ENCODE measurements at places on chromosomes 5 and 9.

- peak; percentile 73 for DNase-seq
Measured at GRCh38 chr5:64505769-64506566, at the start of gene RGS7BP. Gene RGS7BP (plus strand): TSS chr5:64506015. CDS start chr5:64506625, 610 bp downstream.

DNA sequence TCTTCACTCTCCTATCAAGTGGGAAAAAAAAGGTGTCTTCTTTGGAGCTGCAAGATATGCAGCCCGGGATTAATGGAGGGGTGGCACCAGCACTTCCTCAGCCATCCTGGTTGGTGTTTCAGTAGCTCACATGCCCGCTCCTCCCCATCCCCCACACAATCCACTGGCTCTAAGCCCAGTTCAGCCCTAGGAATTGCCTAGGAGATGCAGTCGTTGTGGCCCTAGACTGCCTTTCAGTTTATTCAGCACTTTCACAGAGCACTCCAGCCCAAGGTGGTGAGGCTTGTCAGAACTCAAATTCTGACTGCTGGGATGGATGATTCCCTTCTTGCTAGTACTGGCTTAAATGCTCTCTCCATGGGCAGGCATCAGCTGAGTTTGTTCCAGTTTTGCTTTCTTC lies 35.1 kb upstream of the EDIL3 start:
- DNase-seq, result no peak

DNA sequence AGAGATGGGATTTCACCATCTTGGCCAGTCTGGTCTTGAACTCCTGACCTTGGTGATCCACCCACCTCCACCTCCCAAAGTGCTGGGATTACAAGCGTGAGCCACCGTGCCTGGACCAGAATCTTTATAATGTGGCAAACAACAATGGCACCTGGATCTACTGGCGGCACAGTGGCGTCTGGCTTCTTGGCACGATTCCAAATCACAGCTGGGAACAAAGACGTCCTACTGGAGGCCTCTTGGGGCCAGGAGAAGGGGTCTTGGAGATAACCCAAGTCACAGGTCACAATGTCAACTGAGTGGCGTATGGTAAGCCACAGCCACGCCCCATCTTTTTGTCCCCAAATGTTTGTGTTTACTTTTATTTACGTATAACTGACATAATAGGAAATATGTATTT lies 77.8 kb upstream of the RAPGEF1 start:
- no peak for DNase-seq

GRCh38 chr5:73032635-73033034 lies 76.8 kb downstream of the FCHO2 start:
- DNase-seq, result no peak

DNA sequence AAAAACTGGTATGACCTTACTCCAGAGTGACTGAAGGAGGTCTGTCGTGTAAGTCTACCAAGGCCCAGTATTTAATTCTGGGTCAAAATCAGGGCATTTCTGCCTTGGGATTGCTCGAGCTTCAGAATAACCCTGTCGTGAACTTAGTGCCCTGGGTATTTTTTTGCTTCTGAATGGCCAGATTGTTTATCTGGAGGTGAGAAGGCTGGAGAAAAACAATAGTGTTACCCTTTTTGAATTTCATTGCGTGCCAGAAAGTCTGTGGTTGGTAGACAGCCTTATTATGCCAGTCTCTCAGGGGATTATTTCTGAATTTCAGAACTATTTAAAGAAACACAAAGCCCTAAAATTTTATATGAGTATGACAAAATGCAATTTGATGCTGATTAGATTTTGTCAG lies 323.4 kb downstream of the CSNK1G3 start:
- no peak for DNase-seq

DNA sequence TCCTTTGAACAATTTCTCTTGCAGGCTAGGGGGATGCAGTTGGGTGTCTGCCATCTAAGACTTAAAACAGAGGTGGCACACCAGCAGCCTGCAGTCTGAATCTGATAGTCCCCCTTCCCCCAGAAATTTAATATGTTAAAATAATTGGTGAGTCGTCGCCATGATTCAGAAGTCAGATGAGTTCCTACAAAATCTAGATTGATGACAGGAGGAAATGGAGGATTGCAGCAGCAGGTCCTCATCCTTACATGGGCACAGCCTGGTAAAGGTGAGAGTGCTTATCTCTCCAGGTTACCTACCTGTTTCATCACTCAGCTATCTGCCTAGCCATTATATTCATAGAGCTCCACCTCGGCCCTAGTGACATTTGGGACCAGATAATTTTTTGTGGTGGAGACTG lies 112.3 kb downstream of the PCSK1 start:
- no peak for DNase-seq

DNA sequence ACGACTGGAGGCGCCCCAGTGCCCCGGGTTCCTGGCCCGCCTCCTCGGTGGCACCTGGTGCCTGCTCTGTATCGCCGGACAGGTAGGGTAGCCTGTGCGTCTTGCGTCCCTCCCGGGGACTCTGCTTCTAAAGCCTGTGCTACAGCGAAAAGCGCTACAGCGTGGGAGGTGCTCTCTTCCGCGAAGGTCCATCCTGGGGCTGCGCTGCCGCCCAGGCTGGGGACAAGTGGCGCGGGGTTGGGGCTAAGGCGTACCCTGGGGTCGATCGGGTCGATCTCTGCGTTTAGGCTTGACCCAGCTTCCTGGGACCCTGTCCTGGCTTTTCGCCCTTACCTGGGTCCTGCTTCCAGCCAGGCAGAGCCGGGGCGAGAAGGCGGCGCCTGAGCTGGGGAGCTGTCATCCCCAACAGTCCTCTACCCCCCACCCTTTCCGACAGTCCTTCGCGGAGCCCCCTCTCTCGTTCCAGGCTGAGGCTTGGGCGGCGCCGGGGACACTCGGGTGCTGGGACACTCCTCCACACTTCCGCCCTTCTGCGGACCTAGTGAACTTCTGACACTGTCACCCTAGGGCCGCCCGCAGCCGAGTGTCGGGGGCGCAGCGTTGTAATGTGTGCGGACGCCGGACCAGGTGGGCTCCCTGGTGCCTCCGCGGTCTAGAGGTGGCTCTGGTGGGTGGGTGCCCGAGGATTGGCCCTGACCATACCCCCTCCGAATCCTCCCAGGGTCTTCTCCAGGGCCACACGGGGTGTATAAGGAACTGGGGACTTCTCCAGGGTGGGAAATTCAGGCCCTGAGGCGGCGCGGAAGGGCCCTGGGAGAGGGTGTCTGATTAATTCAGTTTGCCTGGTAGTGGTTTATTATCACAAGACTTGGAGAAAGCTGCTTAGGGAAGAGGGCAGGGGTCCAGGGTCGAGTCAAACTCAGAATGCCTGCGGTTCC lies 328.2 kb downstream of the SH3GL2 start:
- DNase-seq, result peak; percentile 37

DNA sequence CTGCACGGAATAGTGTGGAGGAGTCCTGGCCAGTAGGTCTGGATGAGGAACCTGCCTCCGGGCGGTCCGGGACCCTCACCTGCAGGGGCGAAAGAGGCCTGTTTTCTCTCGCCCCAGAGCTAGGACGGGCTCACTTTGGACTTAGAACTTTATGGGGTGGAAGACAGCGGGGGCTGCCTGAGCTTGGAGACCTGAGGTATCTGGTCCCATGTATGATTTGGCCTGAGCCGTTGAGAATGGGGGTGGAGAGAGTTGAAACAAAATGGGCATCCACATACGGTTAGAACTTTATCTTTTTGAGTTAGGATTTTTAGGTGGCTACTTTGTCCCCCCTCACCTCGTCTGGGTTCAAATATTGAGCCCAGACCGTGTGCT lies 681 bp upstream of the ETF1 start:
- DNase-seq, result no peak

- DNase-seq, result no peak
Measured at GRCh38 chr5:63247651-63248050, 669.0 kb downstream of the LRRC70 start.

- no peak for DNase-seq
Measured at GRCh38 chr5:170587808-170588207, 84.0 kb downstream of the KCNIP1 start.

DNA sequence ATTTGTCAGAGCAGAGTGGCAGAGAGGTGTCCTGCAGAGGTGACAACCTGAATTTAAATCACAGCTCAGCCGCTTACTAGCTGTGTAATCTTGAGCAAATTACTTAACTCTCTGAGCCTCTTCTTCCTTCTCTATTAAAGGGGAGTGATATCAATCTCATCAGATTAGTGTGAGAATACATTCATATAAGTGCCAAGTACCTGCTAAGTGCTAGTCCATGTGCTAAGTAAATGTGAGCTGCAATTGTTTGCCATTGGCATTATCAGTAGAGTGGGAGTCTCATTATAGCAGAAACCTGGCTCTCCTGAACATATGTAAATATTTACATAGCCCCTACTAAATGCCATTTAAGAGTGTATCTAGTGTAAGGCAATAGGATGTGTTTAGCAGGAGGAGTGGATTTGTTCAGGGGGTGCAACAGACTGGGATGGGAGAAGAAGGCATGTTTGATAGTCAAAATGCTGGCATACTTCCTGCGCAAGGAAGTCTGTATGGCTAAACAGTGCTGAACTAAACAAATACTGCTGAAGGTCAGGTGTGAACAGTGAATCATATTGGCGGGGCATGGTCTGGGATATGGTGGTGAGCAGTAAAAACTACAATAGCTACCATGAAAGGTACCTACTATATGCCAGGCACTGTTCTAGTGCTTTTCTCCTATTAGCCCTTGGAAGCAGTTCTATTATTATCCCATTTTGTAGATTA lies 74.5 kb downstream of the F2RL2 start:
- no peak for DNase-seq

DNA sequence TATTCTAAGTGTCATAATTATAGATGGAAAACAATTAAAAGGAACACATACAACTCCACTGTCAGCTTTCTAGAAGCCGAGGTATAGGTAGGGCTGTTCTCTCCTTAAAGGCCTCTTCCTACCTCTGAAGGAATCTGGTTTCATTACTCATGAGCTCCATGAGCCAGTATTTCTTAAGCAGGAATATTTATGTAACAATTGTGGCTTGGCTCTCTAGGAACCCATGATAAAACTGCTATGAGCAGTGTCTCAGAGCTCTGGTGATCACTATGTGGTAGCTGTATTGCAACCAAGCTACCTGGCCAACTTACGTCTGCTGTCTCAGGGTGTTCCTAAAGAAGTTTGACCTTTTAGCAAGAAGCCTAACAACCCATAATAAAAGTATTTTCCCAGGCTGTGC lies 157.7 kb downstream of the CEP120 start:
- no peak for DNase-seq

GRCh38 chr9:33993104-33993503 lies 55.6 kb downstream of the UBAP2 start:
- no peak for DNase-seq

GRCh38 chr5:175653763-175654162 lies 4.1 kb upstream of the HRH2 start:
- no peak for DNase-seq

DNA sequence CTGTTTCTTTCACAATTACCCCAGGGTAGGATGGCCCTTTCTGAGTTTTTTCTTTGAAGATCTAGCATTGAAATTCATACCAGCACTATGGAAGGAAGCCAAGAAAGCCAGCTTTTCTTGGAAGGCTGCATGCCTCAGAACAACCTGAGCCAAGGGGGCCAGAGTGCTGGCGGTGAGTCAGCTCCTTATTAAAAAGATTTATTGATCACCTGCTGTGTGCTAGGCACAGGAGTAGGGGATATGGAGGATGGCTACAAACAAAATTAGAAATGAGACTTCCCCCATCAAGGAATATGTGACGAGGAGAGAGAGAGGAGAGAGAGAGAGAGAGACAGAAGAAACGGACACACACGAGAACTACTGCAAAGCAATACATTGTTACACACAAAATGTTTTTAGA lies 184.6 kb upstream of the PUM3 start:
- no peak for DNase-seq

DNA sequence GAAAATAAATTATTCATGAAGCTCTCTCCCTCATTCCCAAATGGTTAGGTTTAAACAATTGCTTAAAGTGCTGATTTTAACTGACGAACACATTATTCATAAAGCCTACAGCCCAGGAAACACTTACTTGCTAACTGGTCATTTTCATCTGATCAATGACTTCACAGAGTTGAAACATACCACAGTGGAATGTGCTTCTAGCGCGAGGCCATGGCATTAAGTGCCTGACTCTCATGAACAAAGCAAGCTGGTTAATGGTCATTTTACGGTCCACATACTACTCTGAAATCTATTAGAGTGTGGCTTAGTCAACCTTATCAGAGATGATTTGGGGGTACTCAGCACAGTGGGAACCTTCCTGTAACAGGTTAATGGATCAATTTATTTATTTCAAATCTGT lies 114.6 kb downstream of the MED27 start:
- no peak for DNase-seq

DNA sequence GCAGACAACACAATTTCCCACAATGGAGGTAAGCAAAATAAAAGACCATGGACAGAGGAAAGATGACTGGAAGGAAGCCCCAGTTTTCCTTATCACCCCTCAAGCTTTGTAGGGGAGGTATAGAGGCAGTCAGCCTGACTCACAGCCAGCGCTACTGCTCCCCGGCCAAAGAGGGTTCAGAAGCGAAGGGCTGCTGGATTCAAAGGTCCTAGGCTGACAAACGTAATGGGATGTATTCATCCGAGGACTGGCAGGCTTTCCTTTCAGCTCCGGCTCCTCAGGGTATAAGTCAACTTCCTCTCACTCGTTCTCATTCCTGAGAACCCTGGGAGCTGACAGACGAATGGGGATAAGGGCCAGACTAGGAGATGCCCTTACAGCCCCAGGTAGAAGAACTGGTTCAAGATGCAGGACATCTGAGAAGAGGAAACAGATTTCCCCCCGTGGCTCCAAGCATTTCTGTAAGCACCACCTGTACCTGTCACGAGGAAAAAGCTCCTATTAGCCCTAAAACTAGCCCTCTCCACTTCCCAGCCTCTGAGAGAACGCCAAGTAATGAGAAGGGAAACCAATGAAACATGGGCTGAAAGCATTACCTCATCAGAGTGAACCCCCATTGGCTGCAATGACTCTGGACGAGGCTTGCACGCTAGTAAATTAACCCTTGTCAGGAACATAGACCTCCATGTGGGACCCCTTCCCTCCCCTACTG lies 22.1 kb upstream of the FAM13B start:
- DNase-seq, result no peak

DNA sequence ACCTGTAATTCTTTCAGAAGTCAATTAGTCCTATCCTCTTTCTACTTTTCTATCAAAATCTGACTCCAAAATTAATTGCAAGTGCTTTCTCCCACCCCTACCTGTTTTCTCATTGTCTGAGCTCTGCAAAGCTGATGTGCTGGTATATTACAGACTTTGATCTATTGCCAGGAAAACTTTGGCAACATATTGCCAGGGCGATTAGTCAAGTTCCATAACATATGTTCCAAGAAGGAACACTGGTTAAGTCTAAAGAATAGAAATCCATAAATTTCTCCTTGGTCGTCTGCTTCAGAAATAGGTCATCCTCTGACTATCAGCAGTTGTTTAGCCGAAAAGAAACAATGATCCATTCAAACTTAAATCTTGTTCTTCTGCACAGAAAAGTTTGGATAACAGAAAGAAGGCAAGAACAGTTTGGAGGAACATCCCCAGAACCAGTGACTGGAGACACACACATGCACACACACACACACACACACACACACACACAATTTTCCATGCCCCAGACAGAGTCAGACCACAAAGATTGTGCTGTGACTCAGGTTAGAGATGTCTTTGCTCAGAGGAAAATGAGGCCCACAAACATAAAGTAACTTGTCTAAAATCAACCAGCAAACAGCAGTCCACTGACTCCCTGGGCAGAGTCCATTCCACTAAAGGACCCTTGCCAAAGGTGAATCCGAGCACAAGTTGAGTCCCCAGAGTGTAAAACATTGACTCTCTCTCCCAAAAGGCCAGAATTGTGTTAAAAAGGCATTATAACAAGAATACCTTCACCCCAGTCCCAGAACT lies 202.1 kb downstream of the DEPDC1B start:
- DNase-seq, result no peak

Measured in nephron progenitor cell (in vitro differentiated cells).